ENCODE measurements at places on chromosomes 5 and 9.

GRCh38 chr5:173378727-173379126 lies 50.5 kb upstream of the STC2 start:
- no peak for DNase-seq

GRCh38 chr9:128260340-128260739 lies 15.5 kb downstream of the GOLGA2 start:
- DNase-seq = no peak

DNA sequence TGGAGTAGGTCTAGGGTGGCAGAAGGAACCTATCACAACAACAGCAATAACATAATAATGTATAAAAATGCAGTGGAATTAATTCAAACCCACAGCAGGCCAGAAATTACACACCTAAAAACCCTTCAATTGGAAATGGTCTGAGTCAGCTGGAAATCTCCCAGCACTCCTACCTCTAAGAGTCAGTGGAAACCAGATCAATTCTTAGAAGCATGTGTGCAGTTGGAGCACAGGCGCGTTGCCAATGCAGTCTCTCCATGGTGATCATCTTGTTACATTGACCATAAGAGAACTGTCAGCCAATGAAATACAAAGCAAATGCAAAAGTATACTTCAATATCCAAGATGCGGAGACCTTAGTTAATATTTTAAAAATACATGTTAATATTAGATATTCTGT lies 15.1 kb upstream of the CSNK1G3 start:
- no peak for DNase-seq

DNA sequence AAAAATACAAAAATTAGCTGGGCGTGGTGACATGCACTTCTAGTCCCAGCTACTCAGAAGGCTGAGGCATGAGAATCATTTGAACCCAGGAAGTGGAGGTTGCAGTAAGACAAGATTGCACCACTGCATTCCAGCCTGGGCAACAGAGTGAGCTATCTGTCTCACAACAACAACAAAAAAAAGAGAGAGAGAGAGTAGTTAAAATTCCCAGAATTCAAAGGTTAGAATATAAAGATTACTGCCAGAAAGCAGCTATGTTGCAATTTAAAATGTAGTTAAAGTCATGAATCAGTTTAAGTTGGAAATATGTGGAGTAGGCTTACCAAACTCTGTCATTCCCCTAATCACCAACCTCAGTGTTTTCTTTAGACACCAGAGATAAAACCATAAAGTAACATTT lies 58.7 kb upstream of the SUSD1 start:
- no peak for DNase-seq

GRCh38 chr9:12680757-12681156 lies 12.4 kb upstream of the TYRP1 start:
- DNase-seq = no peak

DNA sequence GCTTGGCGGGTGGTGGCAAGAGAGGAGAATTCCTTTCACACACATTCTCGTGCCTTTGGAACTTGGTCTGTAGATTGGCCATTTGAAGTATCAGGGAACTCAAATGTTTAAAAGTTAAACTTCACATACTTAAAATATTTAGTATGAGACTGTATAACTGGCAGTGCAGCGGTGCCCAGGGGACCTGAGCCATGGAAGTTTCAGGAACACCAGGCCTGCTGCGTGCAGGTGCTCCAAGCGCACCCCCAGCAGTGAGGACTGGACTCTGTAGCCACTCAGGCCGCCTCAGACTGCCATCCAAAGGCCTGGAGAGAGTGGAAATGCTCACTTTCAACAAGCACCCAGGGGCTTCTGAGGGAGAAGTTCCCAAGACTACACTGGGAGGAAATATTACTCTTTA lies 273.5 kb upstream of the IRX2 start:
- no peak for DNase-seq

DNA sequence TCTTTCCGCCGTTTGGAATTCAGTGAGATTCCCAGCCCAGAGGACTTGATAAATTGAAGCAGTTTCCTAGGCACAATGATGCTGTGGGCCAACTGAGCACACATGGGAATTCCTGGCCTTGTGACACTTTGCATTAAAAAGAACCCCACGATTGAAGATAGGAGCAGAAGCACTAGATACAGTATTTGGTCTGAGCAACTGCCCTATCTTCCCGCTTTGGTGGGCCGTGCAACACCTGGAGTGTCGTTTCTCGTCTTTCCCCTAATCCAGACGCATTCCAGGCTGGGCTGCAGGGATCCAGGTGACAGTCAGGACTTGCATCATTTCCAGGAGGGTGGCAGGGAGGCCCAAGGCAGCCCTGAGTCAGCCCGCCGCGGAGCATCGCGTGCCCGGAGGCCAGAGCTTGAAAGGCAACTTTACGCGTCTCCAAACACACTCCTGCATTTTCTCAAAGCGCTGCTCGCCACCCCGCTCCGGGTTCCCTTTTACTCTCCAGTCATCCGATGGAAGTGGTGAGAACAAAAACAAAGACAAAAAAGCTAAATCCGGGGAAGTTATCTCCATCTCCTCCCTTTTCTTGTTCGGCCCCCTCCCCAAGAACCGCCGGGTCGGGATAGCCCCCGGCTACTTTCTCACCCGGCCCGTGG lies 753 bp upstream of the STC2 start:
- DNase-seq = no peak

DNA sequence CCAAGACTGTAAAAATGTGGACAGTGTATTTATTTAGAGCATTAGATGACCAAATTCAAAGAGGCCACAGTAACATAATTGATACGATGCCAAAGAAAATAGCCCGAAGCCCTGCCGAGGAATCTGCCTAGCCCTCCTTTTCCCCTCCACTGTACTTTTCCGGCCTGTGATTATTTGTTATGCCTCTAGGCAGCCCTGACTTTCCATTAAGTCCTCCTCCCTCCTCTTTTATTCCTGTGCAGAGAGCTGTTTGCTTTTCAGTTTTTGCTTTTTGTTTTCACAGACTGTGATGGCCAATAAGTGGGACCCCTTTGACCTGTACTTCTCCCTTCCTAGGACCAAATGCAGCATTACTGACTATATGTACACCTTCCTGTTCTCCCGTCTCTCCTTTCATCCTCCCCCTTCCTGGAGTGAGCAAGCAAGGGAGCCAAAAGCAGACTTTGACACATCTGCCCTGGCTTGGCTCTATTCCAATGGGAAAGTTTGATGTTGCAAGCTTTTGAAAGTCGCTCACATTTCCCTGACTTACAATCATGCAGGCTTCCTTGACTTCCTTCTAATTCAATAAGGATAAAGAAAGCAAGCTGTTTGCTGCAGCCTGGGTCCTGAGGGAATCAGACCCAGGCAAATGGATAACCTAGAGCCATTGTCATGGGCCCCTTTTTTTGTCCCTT lies 76.1 kb downstream of the NREP start:
- peak; percentile 81 for DNase-seq

- no peak for DNase-seq
Measured at GRCh38 chr5:118552146-118552545, 436.2 kb downstream of the DTWD2 start.

DNA sequence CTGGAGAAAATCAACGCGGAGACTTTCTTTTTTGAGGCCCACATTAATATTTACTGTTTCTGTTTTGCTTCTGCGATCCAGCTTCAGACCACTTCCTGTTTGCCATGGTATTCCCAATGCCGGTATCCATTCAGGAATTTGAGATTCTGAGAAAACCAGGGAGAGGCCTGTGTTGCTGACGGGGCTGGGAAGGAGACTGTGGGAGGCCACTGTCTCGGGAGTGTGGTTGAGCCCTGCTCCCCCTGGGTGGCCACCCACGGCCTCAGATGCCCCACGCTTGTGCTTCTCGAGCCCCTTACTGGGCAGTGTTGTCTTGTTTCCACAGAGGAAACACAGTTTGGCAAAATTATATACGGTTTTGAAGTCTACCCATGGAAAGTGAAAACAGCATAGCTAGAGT lies 403.6 kb upstream of the IRX2 start:
- no peak for DNase-seq

- DNase-seq = no peak
Measured at GRCh38 chr5:166712447-166713185, 1578.8 kb upstream of the WWC1 start.

DNA sequence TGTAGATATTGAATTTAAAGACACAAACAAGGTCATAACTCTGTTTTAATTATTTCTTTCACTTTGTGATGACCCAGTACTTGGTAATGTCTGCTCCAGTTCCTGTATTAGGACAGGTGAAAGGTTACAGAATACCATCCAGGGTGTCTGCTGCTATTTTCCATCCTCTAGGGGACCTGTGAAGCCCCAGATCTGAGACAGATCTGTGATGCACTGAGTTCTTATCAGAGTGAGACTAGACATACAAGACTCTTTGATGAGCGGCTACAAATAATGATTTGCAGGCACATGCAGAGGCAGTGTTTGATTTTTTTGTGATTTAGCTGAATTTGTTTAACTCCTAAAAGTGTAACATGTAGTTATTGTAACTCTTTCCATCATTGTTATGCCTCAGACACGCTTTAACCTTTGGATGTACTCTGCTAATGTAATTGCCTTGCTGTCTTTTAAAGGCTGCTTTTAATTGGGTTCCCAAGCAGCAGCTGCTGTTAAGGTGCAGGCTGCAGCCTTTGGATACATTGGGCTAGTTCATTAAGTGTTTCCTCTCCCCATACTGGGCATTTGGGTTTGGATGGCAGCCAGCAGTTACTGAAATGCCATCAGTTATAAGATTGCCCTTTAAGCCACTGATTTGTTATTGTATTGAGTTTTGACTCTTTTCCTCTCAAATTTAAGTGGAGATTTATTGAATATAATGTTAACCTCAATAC lies 63.3 kb downstream of the RASGRF2 start:
- no peak for DNase-seq

GRCh38 chr5:30921388-30921787 lies 272.1 kb upstream of the CDH6 start:
- no peak for DNase-seq

GRCh38 chr9:105879181-105879580 lies 184.8 kb downstream of the TMEM38B start:
- DNase-seq = no peak

GRCh38 chr5:83856881-83857280 lies 136.2 kb upstream of the HAPLN1 start:
- no peak for DNase-seq

- peak; percentile 84 for DNase-seq
Measured at GRCh38 chr9:121286973-121287741, 19.2 kb downstream of the GSN start.

DNA sequence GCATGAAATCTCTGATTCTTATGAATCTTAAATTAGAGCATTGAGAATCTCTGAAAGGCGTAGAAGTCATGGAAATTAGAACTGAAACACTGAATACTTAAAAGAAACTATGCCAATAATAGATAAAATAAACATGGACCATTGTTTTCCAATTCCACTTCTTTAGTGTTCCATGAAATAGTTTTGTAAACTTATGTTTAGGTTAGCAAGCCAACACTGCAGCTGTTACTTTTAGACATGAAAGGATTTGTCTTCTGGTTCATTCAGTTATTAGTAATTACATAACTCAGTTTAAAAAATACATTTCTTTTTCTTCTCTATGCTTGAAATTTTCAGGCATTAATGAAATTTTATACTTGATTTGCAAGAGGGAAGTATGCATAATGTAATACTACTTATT lies 733.4 kb upstream of the NUDT12 start:
- no peak for DNase-seq

- DNase-seq = no peak
Measured at GRCh38 chr5:134430001-134430569, 18.4 kb upstream of the CDKN2AIPNL start.

DNA sequence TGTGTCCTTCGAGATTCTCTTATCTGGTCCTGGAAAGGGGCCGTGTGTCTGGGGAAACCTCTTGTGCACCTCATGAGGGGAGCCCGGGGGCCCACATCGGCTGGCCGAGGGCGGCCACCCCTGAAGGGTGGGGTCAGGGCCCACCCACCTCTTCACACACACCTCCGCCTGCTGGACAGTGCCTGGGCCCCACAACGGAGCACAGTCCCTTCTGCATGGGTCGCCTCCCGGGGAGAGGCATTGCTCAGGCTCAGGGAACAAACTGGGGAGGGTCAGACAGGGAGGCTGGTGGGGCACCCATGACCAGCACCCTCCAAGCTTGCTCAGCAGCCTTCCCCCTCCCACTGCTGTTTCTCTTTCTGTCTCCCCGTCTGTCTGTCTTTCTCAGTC lies 1.3 kb upstream of the LRRC14B start:
- no peak for DNase-seq

DNA sequence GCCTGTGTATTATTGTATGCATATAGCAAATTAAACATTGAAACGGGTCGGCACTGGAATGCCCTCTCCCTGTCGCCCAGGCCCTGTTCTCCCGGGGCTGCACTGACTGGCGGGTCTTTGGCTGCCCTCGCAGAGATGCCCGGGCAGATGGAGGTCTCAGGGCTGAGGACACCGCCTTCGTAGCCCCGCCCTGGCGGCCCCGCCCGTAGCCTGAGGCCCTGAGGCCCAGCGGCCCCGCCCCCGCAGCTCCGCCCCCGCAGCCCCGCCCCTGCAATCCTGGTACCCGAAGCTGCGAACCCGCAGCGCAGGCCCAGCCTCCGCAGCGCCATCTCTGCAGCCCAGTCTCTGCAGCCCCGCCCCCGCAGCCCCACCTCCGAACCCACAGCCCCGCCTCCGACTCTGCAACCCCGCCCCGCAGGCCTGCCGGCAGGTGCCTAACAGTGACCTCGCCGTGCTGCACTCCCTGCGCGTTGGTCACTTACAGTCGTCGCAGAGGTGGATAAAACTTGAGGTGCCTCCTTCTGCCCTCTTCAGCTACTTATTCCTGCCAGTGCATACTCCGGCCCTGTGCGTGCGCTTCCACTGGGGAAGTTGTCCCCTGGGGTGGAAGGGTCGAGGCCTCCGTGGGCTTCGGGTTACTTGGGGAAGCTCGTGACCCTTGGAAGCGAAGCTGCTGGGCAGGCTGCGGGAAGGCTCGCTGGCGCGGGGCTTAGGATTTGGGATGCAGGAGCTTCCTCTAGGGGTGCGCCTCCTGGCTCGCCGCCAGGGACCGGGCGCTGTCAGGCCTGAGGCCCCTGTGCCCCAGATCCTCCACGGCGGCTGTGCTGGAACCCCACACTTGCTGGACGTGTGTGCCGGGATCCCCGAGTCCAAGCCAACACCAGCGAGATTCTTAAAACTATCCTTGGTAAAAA lies 72.3 kb downstream of the ICE1 start:
- DNase-seq = peak; percentile 19

DNA sequence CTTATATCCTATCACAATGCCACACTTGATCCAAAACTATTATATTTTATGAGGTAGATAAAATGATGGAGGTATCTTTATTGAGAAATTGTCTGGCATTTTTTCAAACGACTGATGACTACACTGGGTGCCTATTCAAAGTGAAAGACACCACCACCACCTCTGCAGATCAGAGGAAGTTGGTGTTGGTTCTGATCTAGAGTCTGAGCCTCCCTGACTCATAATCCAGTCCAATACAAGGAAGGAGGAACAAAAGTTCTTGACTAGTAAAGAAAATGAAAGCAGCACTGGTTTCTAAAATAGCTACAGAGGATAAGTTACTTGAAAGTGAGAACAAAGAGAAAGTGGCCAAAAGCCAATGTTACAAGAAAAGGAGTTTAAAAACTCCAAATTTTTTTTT lies 139.9 kb downstream of the RFX3 start:
- DNase-seq = no peak

DNA sequence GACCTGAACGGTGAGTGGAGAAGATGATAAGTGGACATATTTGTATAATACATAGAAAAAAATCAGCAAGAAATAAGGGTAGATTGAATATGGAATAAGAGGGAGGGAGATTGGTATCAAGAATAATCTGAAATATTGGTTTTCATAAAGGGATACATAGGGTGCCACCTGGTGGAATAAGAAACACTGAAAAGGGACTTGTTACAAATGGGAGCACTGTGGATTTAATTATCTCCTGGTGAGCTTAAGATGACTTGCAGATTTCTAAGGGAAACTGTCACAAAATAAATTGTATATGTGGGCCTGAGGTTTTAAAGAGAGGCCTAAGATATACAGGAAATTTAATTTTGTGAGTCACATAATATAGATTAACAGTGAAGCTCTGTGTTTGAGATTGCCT lies 1403.5 kb upstream of the CDH18 start:
- no peak for DNase-seq

All from tibial nerve (tissue), 4 donors.